ENCODE measurements at places on chromosomes 7 and 10. TPM values are rescaled to one million over a fixed set of nuclear protein-coding genes. Genes with fewer than 3 reads are reported as not detected.

Gene PLEKHS1
- total RNA-seq, result not detected

Gene FOXP2
- 6.6 TPM for total RNA-seq

Gene PTN
- 23.8 TPM for total RNA-seq

Gene GHITM
- 230 TPM for total RNA-seq

Gene SEMA3C
- total RNA-seq, result 345 TPM

Gene PTF1A
- not detected for total RNA-seq

Gene GPR15LG
- total RNA-seq, result not detected

Gene ZWINT
- total RNA-seq, result 25.2 TPM

Gene EVX1
- not detected for total RNA-seq

Gene CALCR
- total RNA-seq, result not detected

Gene C10orf67
- 0.11 TPM for total RNA-seq

Gene ITPRID1
- total RNA-seq, result not detected

Gene STAG3
- total RNA-seq, result 1.00 TPM

Gene PTPRN2
- 0.11 TPM for total RNA-seq

Gene CPA2
- total RNA-seq, result not detected

Gene HGF
- total RNA-seq, result 101 TPM

Gene NUTM2E
- total RNA-seq, result not detected

Gene MACROH2A2
- total RNA-seq, result 3.9 TPM

Gene SSC4D
- total RNA-seq, result 0.55 TPM

Gene GLI3
- 3.4 TPM for total RNA-seq

Gene LEP
- total RNA-seq, result 0.12 TPM

Gene CLRN3
- total RNA-seq, result not detected

Gene ZEB1
- 252 TPM for total RNA-seq

Gene LIMK1
- total RNA-seq, result 63.9 TPM

Gene ORAI2
- total RNA-seq, result 68.0 TPM

Gene RET
- 1.9 TPM for total RNA-seq

Gene MKI67
- total RNA-seq, result 10.1 TPM

Gene ZNF735
- total RNA-seq, result not detected

Gene PAX4
- not detected for total RNA-seq

Gene PAPOLB
- total RNA-seq, result 0.12 TPM

Gene ASAH2
- 0.77 TPM for total RNA-seq

Gene C10orf62
- 0.11 TPM for total RNA-seq
